ENCODE measurements at places on chromosomes 1 and 21.

GRCh38 chr1:30758785-30759380 lies 1.3 kb upstream of the LAPTM5 start:
- DNase-seq: no peak

DNA sequence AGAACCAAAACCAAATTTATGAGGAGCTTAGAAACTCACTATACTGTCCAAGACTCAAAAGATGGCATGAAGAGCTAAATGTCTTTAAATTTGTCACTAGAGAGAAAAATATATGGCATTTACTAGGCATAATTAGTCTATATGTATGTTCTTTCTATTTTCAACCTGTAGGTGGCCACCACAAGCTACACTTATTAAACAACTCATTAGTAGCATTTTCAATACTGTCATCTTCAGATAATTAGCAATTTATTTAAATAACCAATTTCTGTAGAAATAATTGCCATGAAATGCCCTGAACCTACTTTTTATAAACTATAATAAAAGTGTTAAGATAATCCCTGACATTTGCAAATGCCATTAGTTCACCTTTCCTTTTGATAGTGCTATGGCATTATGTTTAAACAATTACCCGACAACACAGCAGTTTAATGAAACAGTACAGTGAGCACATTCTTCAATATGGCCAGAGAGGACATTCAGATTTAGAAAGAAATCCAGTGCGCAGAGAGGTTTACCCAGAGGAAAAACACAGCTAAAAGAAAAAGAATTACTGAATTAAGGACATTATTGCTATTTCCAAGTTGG lies 522.5 kb downstream of the PTBP2 start:
- no peak for DNase-seq

DNA sequence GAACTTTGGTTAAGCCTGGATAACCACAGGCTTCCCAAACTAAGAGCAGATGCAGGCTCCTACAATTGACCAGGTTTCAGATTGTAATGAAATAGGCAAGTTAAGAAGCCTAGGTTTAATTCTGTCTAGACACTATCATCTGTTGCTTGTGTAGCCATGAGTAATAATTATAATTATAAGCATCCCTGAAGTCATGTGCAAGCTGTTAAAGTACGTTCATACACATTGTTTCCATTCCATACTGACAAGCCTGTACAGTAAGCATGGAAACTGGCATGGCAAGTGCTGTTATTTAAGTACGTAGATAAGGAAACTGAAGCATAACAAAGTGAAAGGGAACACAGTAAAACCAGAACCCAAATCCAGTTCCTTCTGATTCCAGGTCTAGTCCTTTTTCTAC lies 557.2 kb upstream of the BEND5 start:
- DNase-seq: no peak

- no peak for DNase-seq
Observed at GRCh38 chr21:27040738-27041469, 74.0 kb upstream of the ADAMTS5 start.

DNA sequence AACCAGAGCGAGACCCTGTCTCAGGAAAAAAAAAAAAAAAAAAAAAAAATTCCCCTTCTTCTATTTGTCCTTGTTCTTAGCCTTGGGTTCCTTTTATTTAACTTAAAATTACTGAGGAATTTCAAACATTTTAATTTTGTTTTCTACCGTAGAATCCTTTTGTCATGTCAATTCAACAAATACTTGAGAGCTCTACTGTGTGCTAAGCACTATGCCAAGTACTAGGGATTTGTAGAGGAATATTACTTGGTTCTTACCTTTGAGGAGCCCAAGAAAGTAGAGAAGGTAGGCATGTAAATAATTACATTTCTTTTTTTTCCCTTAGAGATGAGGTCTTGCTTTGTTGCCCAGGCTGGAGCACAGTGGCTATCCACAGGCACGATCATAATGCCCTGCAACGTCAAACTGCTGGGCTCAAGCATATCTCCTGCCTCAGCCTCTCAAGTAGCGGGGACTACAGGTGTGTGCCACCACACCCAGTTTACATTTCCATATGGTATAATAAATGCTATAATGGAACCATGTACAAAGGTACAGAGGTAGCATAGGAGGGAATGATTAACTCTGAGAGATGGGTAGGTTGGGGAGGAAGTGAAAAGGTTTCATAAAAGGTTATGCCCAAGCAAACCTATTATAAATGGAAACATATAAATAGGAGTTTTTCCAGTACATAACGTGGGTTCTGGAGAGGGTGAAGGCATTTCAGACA lies 104.0 kb downstream of the ATG4C start:
- no peak for DNase-seq

DNA sequence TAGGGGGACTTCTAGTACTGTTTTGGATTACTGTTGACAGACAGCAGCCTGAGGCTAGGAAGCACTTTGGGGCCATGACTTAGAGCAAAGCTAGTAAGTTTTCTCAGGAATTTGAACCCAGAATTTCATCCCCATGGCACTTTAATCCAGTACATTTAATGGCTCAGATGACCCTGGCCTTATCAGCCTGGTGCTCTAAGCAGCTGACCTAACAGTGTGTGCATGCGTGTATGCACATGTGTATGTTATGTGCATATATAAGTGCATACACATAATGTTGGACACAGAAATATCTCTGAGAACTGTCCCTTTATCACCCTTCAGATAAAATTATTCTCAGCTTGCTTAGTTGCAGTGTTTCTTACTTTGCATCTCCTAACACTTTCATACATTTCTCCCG lies 115.0 kb downstream of the CLIC6 start:
- no peak for DNase-seq

GRCh38 chr1:189960769-189961168 lies 516.9 kb downstream of the BRINP3 start:
- DNase-seq: no peak

- DNase-seq: no peak
Observed at GRCh38 chr1:185068341-185068740, 23.0 kb downstream of the RNF2 start.

GRCh38 chr1:175095978-175096607 lies 28.5 kb downstream of the TNN start:
- no peak for DNase-seq

DNA sequence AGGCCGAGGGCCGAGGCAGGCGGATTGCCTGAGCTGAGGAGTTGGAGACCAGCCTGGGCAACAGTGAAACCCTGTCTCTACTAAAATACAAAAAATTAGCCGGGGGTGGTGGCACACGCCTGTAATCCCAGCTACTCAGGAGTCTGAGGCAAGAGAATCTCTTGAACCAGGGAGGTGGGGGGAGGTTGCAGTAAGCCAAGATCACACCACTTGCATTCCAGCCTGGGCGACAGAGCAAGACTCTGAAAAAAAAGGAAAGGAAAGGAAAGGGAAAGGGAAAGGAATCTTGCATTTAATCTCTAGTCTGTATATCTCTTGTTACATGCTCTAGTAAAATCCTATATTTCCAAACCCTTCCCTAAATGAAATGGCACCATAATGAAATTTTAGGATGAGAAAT lies 328.3 kb upstream of the ADGRL2 start:
- no peak for DNase-seq

- no peak for DNase-seq
Observed at GRCh38 chr21:26849428-26850115, 4.4 kb upstream of the ADAMTS1 start.

GRCh38 chr1:195026792-195027191 lies 1581.4 kb downstream of the KCNT2 start:
- no peak for DNase-seq

DNA sequence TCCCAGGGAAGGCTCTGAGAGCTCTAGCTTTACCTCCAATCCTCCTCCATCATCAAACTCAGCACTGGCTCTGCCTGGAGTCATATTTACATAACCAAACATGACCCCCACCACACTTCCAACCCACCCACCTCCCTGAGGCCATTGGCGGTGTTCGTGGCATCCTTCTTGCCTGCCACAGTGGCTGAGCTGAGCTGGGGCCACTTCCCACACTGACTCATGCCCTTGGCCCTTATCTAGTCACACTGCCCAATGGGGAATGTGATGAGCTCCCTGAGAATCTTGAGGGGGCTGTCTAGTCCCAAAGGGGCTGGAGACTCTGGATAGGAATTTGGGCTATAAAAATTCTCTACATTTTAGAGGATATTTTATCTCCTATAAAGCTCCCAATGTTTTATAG lies 230.9 kb upstream of the IRF2BP2 start:
- DNase-seq: no peak

GRCh38 chr1:201774224-201774982 lies 54.6 kb upstream of the IPO9 start:
- DNase-seq: no peak

- DNase-seq: no peak
Observed at GRCh38 chr1:241638099-241638682, 2.0 kb downstream of the CHML start.

- DNase-seq: no peak
Observed at GRCh38 chr1:119721896-119722295, 10.2 kb downstream of the PHGDH start.

DNA sequence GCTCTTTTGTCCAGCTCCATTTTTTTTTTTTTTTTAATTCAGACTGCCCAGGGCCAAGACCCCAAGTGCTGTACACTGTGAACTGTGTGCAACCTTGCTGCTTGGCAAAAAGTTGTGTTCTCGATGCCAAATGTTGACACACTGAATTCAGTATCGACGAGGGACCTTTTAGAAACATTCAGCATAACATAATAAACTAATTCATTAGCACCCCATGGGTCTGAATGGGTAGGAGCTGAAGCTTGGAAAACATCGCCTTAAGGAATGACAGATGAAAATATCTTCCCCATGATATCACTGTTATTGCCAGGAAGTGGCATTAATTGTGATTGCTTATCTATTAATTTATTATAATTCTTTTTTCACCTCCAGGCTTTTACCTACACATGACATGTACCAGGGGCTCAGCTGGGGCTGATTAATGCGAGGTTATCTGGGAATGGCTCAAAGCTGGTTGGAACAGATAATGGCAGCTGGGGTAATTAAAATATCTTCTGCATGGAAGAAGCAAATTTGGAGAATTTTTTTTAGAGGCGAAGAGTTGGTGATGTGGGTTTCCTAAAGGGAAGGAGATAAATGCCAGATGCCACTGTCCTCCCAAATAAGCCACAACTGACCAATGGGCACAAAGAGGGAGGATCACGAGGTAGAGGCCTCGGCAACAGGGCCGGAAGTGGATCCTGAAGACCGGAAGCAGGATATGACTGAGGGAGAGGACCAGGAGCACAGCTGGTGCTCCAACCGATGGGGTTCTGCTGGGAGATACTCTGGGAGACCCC lies 169.3 kb downstream of the GRIK3 start:
- no peak for DNase-seq

DNA sequence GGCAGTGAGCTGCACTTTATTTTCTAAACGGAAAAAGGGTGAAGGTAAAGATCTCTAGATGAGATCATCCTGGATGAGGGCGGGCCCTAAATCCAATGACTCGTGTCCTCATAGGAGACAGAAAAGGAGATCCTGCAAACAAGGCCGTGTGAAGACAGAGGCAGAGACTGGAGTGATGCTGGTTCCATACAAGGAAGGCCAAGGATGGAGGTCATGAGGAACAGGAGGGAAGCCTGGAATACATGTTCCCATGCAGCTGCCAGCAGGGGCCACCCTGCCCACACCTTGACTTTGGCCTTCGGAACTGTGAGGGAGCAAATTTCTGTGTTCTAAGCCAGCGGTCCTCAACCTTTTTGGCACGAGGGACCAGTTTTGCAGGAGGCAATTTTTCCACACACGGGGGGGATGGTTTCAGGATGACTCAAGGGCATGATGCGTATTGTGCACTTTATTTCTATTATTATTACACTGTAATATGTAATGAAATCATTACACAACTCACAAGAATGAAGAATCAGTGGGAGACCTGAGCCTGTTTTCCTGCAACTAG lies 94.3 kb downstream of the PSMG1 start:
- no peak for DNase-seq

DNA sequence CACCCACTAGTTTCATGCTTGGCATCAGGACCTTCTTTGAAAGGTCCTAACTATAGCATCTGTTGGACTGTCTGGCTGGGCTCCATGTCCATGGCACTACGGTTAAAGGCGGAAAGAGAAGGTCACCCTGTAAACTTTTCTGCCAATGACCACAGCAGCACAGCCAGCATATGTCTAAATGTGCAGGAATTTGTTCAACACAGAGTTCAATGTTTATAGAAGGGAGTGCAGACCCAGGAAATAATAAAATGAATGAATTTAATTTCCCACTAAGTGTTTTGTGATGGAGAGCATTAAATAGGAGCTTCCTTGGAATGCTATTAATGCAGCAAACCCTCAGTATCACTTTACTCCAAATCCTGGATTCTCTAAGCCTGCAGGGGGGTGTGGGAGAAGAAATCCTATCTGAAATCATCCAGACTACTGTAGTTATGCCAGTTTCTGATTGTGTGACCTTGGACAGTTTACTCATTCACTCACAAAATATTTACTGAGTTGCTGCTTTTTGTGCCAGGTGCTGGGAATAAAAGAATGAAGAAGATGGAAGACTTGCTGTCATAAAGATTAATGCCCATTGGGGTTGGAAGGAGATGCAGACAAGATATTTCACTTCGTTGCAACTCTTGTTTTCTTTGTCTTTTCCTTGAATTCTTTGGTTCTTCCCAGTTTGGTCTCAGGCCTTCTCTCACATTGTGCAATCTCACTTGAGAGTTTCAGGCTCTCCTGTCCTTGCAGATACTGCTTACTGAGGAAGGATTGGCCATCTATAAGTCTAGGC lies 195.0 kb downstream of the ROR1 start:
- DNase-seq: no peak

DNA sequence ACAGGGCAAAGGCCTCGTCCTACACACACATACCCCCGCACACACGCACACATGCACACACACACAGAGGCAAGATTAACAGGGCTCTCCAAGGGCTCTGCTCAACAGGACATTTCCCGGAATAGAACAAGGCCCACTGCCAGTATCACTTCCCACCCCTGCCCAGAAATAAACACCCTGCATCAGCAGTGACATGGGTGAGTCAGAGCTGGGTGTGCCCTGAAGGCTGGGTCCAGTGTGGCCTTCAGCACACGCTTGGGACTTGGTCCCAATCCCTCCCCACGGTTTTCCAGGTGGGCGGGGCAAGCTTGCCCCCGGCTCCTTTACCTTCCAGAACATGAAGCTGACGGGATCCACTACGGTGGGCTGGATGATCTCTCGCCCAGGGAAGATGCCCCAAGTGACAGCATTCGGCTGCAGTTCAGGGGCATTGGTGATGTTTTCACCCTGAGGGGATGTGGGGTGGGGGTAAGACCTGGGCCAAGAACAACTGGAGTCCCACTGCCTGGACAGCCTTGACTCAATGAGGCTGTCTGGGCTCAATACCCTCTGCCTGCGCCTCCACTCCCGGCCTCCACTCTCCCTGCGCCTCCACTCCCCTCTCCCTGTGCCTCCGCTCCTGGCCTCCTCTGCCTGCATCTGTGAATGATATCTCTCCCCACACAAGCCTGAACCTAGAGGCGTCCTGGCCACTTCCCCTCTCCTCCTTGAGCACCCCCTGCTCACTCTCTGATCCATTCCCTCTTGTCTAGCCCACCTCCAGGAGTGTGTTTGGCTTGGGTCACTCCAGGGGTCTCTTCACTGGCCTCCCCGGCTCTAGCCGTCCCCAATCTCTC lies 14.7 kb downstream of the MTHFR start:
- no peak for DNase-seq

DNA sequence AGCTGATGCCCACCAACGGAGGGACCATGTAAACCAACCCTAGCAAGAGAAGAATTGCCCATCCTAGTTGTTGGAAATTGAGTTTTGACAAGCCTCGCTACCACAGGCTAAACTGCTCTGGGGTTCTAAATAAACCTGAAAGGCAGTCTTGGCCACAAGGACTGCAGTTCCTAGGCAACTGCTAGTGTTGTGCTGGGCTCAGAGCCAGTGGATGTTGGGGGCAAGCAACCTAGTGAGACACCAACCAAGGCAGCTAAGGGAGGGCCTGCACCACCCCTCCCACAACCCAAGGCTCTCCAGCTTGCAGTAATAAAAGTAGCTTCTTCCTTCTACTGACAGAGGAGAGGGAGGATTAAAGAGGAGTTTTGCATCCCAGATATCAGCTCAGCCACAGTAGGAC lies 102.4 kb upstream of the PKN2 start:
- DNase-seq: no peak

All from 8988T (cell line).